ENCODE measurements at places on chromosomes 2 and 18. TPM values are rescaled to one million over a fixed set of nuclear protein-coding genes. Genes with fewer than 3 reads are reported as not detected.

ATP6V1B1 gene
- total RNA-seq, result not detected

EVX2 gene
- total RNA-seq, result not detected

MYOM1 gene
- total RNA-seq, result not detected

GALR1 gene
- total RNA-seq, result not detected

KYNU gene
- not detected for total RNA-seq

IL1F10 gene
- total RNA-seq, result not detected

TRPM8 gene
- 0.03 TPM for total RNA-seq

CPLX4 gene
- total RNA-seq, result not detected

SERPINB10 gene
- 1.7 TPM for total RNA-seq

L3MBTL4 gene
- total RNA-seq, result 6.8 TPM

DNA sequence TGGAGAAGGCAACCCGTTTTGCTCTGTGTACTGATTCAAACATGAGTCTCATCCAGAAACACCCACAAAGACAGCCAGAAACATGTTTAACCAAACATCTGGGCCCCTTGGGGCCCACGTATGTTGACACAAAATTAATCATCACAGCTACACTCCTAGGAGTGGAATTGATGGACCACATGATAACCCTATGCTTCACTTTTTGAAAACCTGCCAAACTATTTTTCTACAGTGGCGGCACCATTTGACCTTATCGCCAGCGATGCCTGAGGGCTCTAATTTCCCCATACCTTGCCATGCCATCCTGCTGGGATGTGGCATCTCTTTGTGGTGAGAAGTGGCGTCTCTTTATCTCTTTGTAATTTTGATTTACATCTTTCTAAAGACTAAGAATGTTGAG lies 38.5 kb downstream of the PSMG2 start:
- DNase-seq, result peak; percentile 78

GRCh38 chr2:55130849-55131248 lies 80.6 kb upstream of the RTN4 start:
- DNase-seq, result no peak

GRCh38 chr2:96875498-96876268 lies 5.8 kb upstream of the SEMA4C start:
- DNase-seq, result no peak

- no peak for DNase-seq
Observed at GRCh38 chr2:238098901-238099713, 1.0 kb upstream of the ESPNL start.

DNA sequence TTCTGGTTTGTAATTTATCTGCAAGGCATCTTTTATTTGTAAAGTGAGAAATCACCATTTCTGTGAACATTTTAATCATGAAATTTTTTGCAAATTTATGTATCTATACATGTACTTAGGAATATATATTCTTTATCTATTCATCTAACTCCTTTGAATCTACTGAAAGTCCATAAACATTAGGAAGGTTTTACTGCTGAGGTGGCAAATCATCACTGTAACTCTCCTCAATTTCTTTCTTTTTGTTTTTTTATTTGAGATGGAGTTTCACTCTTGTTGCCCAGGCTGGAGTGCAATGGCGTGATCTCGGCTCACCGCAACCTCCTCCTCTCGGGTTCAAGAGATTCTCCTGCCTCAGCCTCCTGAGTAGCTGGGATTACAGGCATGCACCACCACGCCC lies 296.3 kb downstream of the AGPS start:
- DNase-seq, result no peak

GRCh38 chr2:60641811-60642788 lies 88.6 kb upstream of the BCL11A start:
- DNase-seq, result peak; percentile 50

GRCh38 chr2:198374375-198375082 lies 570.1 kb downstream of the PLCL1 start:
- peak; percentile 62 for DNase-seq

DNA sequence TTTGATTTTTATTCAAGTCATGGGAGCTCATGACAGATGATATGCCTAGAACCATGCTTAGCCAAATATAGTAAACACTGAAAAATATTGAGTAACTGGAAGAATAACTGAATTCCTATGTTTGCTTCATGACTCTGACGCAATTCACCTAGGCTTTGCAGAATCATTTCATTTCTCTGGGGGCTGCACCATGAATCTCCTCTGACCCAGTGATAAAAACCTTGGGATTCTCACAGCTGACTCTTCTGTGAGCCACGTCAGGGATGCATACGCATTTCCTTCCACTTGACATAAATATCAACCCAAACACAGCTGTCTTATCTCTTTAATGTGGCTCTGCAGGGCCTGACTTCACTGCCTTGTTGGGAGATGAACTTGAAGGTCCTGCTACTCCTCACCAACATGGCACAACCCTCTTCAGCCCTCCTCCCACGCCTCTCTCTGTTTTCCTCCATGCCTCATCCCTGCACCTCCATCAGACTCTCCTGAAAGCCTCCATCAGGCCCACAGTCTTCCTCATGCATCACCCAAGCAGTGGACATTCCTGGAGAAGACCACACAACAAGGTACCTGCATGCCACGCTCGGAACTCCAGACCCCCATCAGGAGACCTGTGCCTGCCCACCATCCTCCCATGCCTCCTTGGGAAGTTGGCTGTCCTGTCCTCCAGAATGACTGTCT lies 29.8 kb downstream of the COL6A3 start:
- no peak for DNase-seq

- DNase-seq, result no peak
Observed at GRCh38 chr2:222294996-222295367, 3.8 kb downstream of the PAX3 start.

DNA sequence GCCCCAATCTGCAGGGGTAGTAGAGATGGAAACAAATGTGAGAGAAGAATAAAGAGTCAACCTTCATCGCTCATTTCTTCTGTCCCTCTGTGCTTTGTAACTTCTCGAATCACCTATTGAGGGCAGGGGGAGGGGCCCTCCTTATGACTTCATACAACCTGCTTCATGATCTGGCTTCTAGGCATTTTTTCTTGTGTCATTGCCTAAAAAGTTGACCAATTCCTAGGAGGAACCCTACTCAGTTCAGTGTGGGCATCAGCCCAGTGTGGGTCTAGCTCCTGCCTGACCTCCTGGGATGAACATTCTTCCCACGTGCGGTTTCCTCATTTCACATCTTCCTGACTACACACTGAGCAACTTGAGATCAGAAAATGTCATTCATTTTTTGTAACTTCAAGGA lies 46.3 kb upstream of the CREB1 start:
- DNase-seq, result no peak

DNA sequence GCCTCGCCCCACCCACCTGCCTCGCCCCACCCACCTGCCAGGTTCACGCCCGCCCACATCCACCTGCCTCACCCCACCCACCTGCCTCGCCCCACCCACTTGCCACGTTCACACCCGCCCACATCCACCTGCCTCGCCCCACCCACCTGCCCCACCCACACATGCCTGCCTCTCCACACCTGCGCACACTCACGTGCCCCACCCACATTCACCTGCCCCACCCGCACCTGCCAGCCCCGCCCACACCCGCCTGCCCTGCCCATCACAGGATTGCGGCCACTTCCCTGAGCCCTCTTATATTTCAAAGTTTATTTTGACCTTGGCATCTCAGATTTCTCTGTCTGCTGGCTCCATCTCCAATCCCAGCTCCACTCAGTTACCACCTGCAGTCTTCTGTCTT lies 217.5 kb upstream of the SOX11 start:
- DNase-seq, result no peak

DNA sequence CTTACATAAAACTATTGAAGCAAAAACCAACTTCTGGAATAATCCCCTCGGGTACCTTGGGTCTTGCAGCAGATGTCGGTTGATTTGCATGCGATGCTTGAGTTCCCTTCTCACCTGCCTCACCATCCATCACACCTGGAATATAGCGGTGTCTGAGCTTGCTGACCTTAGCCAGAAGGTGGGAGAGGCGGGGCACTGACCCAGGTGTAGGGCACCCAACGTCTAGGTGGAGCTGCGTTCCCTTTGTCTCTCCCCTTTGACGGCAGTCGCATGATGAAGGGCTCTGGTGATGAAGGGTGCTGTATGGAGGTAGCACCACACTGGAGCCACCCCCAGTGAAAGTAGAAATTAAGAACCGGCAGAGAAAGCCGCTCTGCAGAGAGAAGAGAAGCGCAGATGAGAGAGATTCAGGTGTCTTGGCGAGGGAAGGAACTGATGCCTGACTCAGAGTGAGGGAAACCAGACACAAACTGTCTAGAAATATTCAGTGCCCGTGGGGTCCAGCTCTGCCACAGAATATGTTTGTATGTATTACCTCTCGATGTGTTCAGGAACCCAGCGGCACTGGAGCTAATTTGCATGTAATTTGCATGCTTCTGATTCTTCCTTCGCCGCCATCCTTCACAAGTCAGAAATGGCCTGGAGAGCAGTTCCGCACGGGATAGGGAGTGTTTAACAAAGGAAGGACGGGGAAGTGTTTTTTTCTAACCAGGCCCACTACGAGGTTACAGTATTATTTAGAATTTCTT lies 19.4 kb upstream of the MBP start:
- no peak for DNase-seq

DNA sequence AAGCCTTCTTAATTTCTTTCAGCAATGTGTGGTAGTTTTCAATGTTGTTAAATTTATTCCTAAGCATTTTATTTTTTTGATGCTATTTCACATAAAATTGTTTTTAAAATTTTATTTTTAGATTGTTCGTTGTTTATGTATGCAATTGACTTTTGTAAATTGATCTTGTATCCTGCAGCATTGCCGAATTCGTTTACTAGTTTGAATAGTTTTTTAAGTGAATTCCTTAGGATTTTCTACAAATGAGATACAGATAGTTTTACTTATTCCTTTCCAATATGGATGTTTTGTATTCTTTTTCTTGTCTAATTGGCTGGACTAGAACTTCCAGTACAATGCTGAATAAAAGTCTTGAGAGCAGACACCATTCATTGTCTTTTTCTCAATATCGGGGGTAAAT lies 55.6 kb downstream of the QPCT start:
- DNase-seq, result no peak

GRCh38 chr2:177712462-177712861 lies 319.9 kb downstream of the AGPS start:
- DNase-seq, result no peak

GRCh38 chr2:10309286-10309685 lies 6.6 kb downstream of the HPCAL1 start:
- DNase-seq, result no peak

DNA sequence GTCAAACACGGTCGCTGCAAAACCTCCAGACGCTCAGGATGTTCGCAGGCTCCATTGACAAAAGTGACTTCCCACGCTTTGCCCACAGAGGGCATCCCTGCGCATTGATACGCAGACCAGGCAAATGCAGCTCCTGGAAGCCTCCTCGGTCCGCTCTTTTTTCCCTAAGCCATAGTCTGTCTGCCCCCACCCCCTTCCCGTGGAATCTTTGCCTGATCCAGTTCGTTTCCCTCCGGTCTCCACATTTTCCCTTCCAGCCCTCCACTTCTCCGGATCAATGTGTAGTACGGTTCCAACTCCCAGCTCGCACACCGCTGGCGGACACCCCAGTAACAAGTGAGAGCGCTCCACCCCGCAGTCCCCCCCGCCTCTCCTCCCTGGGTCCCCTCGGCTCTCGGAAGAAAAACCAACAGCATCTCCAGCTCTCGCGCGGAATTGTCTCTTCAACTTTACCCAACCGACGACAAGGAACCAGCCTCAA lies at the start of gene DCC:
TSS of gene DCC (plus strand) at position 307 of the 481 bp plus-strand sequence. CDS start 591 bp downstream, outside the sequence.
- DNase-seq, result no peak

GRCh38 chr2:27211241-27211942 lies 449 bp upstream of the ATRAID start:
- no peak for DNase-seq

DNA sequence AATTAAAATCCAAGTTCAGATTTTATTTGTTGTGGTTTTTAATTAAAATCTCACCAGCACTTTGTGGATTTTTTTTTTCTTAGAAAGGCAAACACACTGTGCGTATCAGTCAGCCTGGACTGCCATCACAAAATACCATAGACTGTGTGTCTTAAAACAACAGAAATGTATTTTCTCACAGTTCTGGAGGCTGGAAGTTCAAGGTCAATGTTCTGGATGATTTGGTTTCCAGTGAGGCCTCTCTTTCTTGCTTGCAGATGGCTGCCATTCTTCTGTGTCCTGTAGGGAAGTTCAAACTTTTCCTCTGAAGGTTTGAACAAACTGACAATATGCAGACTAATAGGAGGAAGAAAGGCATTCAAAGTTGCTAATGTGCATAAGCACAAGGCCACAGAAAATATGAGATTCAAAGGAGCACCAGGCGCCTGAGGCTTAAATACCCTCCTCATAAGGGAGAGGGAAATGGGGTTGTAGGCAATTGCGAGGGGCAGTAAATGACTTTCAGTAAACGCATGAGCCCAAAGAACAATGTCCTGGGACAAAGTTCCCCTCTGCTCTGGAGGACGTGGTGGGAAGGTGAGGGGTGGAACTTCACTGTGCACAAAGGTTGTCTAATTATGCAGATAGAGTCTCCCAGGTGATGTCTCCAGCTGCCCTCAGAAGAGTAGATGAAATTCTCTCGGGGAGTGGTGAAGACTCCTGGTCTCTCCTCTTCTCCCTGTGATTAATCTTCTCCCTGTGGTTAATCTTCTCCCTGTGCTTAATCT lies 26.5 kb upstream of the KCNF1 start:
- DNase-seq, result no peak

DNA sequence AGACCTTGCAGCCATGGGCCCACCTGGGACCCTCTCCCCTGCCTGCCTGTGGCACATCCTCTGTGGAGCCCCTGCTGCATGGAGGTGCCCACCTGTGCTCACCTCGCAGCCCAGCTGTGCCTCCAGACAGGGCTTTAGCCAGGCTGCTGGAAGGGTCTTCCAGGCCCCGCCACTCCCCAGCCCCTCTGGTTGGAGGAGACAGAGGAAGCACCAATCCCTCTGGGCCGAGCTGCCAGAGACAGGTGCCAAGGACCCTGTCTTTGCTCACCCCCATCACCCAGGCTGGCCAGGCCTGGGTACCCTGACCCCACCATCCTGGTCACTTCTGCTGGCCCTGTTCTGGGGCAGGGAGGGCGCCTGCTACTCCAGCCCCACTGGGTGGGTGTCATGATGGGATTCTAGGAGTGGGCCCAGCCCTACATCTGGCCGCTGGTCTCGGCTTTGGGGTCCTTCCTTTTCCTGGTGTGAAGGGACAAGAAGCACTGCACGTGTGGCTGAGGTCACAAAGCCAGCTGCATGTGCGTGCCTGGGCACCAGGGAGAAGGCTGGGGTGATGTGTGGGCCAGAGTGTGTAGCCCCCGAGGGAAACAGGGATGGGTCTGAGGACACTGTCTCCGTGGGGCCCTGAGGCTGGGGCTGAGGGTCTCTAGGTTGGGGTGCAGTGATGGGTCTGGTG lies 9.3 kb upstream of the NEU4 start:
- DNase-seq, result no peak

GRCh38 chr18:4353853-4354418 lies 101.2 kb downstream of the DLGAP1 start:
- DNase-seq, result no peak

GRCh38 chr2:142946941-142947340 lies 69.5 kb downstream of the KYNU start:
- no peak for DNase-seq

DNA sequence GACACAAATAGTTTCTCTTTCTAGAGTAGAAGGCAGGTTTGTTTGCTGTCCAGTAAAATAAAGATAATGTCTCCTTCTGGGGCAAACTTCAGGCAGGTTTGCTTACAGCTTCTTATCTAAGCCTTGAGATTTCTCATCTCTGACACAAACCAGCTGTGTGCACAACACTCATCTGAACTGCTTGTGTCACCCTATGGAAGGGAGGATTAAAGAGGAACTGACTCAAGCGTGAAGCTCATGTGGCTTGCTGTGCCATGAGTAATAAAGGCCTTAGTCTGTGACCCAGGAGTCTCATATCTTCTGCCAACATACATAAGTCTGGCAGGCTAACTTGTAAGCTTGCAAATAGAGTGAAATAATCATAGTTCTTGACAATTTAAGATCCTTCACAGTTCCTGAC lies 24.2 kb upstream of the CPO start:
- DNase-seq, result no peak

- no peak for DNase-seq
Observed at GRCh38 chr2:143843686-143844085, 676.2 kb downstream of the ZEB2 start.
